ENCODE measurements at places on chromosomes 1 and 21.
A peak's percentile ranks its signal among the peaks of the same experiment; 100 is the strongest.

GRCh38 chr21:30271156-30271555, 11.6 kb downstream of the KRTAP24-1 start:
- no peak for DNase-seq

GRCh38 chr1:105359457-105359856, 1609.8 kb downstream of the AMY1C start:
- DNase-seq = no peak

DNA sequence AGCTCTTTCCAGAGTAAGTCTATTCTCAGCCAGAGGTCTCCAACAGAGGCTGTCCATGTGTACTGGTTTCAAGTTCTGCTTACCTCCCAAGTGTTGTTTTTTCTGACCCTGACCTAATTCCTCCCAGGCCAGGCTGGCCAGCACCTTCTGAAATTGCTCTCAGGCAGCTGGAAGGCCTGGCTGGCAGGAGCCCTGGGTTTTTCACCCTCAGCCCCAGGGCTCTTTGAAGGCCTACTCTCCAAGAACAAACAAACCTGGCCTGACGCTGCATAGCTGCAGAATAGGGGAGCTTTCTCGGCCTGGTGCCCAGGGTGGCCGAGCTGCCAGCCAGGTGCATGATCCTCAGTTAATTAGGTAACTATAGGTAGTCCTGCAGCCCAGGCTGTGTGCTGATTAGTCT, 147.5 kb downstream of the CACNA1E start:
- DNase-seq = no peak

- no peak for DNase-seq
These were observed 78.2 kb upstream of the COA6 start for GRCh38 chr1:234295068-234295467.

GRCh38 chr1:66119148-66119547, 326.5 kb downstream of the PDE4B start:
- DNase-seq = no peak

DNA sequence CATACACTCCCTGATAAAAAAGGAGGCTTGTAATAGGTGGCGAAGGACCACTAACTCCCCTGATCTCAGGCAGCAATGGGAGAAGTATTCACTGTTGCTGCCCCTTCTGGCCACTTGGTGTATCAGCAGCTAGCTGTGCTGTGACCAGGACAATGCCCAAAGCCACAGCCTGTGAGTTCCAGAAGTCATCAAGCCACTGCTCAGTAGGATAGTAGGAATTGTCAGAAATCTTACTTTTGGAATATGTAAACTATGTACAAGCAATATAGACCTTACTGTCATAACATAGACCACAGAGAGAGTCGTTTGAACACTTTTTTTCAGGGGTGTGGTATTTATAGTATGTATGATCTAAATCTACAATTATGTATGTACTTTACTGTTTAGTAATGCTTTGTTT, 248.3 kb upstream of the CAMK1G start:
- DNase-seq = no peak

DNA sequence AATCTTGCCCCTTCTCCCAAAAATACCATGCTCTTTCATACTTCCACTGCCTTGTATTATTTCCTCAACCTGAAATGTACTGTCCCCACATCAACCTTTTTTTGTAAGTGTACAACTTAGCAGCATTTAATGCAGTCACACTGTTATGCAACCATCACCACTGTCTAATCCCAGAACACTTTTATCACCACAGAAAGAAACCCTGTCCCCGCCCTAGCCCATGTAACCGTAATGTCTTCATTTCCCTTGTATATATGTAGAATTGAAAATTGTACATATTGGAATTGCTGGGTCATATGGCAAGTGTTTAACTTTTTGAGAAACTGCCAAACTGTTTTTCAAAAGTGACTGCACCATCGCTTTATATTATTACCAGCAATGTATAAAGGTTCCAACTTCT, 37.4 kb downstream of the PTP4A2 start:
- DNase-seq = no peak

DNA sequence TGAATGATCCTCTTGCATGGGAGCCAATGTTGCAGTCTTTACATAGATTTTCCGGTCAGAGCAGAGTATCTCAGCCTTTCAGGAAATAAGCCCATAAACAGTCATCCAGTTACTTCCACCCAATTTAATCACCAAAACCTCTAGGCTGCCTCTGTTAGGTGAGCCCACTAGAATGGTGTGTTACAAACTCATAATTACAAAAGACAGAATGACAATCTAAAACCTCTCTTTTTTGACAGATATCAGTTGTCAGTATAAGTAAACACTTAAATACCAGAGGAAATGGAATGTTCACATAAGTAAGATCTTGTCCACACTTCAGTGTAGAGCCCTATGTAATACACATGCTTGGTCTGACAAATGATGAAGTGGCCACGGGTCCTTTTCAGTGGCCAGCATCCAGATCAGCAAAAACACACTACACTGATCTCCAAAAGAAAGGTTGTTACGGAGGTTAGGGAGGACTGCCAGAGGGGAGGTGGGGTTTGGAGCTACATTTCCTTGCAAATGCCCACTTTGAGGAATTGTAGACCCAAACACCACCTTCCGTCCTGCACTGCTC, 71.3 kb upstream of the FBXO28 start:
- no peak for DNase-seq

DNA sequence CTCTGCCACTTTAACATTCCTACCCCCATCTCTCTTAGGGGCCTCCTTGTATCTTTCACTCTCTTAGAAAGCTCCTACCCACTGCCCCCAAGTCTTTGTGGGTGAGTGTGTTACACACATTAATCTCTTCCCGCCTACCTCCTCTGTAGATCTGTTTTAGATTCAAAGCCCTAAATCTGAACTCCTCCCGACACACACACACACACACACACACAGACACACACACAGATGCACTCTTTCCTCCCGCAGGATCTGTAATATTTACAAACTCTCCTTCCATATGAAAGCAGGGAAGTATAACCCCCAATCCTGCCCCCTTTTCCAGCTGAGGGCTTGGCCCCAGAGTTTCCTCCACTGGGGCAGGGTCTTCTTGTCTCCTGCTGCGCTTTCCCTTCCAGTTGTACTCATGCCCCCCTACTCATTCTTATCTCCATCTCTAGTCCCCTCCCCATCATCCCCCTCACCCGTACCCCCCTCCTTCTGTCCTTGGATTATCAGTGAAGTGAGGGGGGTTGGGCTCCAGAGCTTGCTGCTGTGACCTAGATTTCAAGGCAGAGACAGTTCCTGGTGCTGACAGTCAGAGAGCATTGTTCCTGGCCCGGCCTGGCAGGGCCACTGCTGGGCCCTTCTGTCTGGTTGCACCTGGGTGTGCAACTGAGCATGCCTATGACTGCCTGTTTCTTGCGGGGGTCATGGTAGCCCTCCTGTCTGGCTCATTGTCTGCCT, 4.3 kb downstream of the PEA15 start:
- DNase-seq = no peak

GRCh38 chr21:17613242-17613676, 558 bp upstream of the BTG3 start:
- no peak for DNase-seq

GRCh38 chr1:228048659-228049298, 33.7 kb upstream of the ARF1 start:
- DNase-seq = no peak

DNA sequence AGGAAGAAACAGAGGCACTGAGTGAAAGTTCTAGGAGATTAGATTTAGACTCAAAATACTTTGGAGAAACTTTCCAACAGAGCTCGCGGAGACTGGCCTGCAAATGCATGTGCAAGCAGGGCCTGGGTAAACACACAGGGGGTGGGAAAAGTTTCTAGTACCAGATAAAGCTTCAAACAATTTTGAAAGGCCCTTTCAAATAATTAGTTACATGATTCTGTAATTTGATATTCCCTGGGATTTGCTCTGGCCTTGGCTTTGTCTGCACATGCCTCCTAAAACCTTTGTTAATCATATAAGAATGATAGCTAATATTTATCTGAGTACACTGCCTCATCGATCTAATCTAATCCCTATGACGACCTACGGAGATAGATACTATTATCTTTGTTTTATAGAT, 31.3 kb downstream of the VTCN1 start:
- DNase-seq = no peak

DNA sequence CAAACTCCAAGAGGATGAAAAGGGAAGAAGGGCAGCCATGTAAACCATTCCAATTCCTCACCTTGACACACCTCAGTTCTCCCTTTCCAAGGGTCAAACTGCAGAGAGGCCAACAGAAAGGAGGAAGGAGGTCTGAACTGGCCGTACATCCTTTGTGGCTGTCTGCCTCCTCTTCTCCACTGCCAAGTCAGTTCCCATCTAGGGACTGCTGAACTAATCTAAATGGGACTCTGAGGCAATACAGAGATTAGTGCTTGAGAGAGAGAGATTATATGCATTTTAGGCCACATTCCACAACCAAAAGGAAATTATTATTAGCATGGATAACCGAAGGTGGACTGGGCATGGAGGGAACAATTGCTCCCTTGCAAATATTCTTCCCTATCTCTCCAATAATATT, 2.7 kb downstream of the ARHGEF11 start:
- no peak for DNase-seq

- DNase-seq = no peak
These were observed 22.5 kb downstream of the DPH5 start for GRCh38 chr1:101003012-101003650.

DNA sequence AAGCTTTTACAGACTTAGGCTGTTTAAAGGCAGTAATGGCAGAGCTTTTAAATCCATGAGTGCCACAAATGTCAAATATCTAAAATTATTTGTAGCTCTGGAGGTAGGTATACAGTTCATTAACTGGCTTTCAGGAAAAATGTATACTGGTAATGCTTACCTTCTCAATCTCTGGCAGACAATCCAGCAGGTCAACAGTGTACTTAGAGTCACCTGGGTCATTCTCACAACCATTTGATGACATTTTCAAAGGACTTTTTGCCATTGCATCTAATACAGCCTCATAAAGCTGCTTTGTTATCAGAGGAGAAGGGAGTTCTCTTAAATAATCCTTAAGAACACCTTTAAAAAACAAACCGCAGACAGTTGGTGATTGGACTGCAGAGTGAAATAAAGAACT, 31.9 kb downstream of the SYDE2 start:
- DNase-seq = no peak

GRCh38 chr21:36708286-36709029, 9.5 kb downstream of the SIM2 start:
- DNase-seq = no peak

DNA sequence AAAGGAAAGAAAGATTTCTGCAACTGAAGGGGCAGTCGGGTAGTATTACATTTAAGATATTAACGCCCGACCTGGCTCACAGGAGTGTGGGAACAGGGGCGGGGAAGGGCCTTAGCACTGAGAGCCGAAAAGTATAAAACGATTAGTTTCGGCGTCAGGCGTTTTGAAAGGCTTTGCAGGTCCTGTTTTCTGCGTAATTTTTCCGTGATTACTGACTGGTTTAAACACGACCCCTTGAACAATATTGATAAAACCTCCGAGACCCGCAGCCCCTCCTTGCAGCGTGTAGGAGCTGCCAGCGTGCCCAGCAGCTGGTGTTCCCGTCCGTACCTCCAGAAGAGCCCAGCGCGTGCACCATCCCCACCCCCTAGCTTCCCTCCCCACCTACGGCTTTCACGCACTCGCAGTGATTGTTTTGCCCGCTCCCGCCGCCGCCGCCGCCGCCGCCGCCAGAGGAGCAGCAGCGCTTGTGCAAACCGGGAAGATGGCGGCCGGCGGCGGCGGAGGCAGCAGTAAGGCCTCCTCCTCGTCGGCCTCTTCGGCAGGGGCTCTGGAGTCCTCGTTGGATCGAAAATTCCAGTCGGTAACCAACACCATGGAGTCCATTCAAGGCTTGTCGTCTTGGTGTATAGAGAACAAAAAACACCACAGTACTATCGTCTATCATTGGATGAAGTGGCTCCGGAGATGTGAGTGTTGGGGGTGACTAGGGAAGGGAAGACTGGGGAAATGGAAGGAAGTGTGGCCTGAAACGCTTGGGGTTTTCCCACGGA, 470 bp downstream of the RPRD2 start:
- DNase-seq = peak; percentile 68

DNA sequence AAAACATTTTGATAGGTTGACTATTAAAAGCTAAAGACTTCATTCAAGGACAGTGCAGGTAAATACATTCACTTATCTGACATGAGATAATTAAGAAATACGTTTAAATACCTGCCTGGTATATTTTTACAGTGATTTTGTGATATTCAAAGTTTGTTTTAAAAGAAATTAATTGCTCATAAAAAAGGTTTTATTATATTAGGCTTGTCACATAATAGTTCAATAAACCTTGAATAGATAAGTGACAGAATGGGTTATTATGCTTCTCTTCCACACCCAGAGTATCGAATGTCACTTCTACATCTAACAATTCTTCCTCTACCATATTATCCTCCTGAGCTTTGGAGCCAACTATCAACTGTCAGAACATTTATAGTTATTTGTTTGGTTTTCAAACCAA, 60.0 kb downstream of the LTN1 start:
- DNase-seq = no peak

- no peak for DNase-seq
These were observed 38.7 kb downstream of the JUN start for GRCh38 chr1:58745117-58745516.

- no peak for DNase-seq
These were observed 477 bp downstream of the ICMT start for GRCh38 chr1:6235296-6235677.

GRCh38 chr1:235268379-235269125, 59.4 kb downstream of the ARID4B start:
- DNase-seq = no peak

DNA sequence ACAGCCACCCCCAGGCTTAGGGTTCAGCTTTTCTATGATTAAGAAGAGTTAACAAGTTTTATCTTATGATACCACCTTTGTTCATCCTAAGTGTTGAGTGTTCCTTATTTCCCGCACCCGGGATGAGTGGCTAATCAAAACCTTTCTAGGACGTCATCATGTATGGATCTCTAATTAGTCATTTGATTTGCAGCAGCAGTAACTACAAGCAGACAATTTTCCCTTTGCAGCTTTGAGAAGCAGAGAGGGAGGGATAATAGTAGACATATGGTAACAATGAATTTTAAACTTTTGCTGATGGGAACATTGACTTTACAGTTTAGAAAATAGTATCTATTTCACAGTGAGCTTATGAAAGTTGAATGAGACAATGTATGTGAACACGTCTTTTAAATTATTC, 30.8 kb upstream of the SLC35F3 start:
- no peak for DNase-seq
